Stimulated activated naive CD4-positive, alpha-beta T cell (primary cell): ENCODE measurements at places on chromosomes 6 and 20.
A peak's percentile ranks its signal among the peaks of the same experiment; 100 is the strongest.

DNA sequence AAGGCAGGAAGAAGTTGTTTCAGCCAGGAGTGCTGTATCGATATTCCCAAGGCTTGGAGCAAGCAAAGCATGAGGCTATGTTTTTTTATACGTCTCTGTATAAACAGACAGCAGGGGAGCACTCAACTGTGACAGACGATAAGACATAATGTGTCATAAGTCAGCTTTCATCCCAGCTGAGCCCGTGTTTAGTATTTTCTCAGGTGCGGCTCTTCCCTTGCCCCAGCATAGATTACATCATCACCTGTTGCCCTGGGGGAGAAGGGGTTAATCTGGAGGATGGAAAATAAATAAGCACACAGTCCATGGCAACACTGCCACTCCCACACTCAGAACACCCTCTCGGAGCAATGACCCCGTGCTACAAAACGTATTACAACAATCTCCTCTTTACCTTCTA lies 22.1 kb upstream of the KCNK5 start:
- no peak for DNase-seq

DNA sequence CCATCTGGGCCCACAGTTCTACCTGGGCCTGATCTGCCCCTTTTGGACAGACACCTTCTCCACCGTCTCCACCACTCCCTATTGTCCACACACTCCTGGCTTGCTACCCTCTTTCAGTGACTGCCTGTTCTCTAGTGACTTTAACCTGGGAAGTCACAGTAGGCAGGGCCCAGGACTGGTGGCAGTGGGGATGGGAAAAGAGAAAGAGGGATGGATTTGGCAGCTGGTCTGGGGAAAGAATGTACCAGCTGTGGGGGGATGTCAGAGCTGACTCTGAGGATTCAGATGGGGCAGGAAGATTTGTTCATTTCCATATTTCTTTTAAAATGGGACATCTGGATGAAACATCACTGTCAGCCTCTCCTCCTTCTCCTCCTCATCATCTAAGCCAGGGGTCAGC lies 85.5 kb downstream of the SULF2 start:
- DNase-seq, result no peak

- no peak for DNase-seq
Measured at GRCh38 chr20:23370274-23370673, 8.3 kb downstream of the GZF1 start.

- DNase-seq, result no peak
Measured at GRCh38 chr6:130959951-130960350, 103.1 kb downstream of the EPB41L2 start.

DNA sequence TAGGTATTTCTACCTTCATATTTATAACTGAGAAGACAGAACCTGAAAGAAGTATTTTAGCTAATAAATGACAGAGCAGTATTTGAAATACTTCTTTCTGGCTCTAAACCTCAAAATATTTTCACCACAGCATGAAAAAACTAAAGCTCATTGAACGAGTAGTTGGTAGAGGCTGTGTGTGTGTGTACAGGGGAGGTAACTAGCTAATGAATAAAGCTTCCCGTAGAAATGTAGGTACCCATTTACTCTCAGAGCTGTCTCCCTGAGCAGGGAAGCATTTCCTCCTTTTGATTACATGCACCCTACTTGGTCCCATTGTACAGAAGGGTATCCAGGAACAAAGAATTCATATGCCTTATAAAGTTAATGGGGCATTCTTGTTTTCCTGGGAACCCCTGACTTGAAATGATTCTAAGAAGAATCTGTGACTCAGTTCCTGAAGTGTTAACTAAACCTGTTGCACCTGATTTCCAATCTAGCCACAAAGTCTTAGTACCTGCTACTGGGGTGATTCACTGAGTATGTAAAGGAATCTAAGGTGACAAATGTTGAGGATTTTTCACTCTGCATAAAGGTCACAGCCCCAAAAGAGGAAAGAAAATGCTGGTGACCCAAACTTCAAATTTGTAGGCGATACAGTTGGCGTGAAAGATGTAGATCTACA lies 12.5 kb downstream of the CRYBG1 start:
- DNase-seq, result no peak

- no peak for DNase-seq
Measured at GRCh38 chr6:135647521-135647920, 150.0 kb upstream of the AHI1 start.

DNA sequence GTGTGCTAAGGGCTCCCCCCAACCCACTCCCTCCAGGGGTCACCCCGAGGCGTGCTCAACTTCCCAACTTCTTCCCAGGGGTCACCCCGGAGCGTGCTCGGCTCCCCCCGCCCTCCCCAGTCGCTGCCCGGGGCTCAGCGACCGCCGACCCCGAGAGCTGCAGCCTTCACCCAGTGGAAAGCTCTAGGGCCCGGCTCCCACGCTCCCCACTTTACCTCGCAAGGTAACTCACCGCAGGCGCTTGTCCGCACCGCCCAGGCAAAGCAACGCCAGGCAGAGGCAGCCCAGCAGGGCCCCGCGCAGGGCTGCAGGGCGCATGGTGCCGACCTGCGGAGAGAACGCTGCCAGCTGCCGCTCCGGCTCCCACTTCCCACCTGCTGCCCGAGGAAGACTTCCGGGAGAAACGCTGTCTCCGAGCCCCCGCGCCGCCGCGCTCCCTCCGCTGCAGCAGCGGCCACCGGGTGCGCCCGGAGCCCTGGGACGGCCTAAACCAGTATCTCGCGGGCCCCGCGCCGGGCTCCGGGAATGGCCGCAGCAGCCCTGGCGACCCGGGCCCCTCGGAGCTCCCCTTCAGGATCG lies 396 bp downstream of the RNASET2 start:
- DNase-seq, result no peak

GRCh38 chr20:36856691-36857635 lies 19.0 kb upstream of the TLDC2 start:
- peak; percentile 36 for DNase-seq

GRCh38 chr6:21596145-21596948 lies 2.8 kb downstream of the SOX4 start:
- peak; percentile 9 for DNase-seq

GRCh38 chr6:166005944-166006899 lies 161.4 kb downstream of the TBXT start:
- no peak for DNase-seq

DNA sequence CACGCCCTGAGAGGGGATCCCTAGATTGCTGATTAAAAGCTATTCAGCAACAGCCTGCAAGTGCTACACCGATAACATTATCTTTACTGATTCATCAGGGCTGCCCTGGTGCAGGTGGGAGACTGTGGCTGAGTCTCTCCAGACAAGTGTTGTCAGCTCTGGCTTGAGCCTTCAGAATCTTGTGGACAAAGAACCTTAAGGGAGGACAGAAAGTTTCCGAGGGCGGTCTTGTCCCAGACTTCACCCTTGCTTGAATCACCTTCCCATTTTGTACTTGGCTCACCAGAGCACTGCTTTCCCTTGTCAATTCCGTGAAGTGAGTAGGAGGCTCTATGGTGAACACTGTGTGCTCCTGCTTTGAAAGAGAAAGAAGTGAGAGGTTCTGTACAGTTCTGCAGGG lies 88.6 kb upstream of the PCSK2 start:
- DNase-seq, result no peak

- no peak for DNase-seq
Measured at GRCh38 chr20:9428292-9428607, 86.1 kb upstream of the LAMP5 start.

GRCh38 chr20:62603021-62603906 lies 39.0 kb upstream of the SLCO4A1 start:
- DNase-seq, result peak; percentile 43

GRCh38 chr6:168419569-168419968 lies 21.4 kb upstream of the SMOC2 start:
- no peak for DNase-seq

GRCh38 chr6:140076105-140076504 lies 701.7 kb upstream of the CITED2 start:
- no peak for DNase-seq

GRCh38 chr20:14902432-14903089 lies 565.1 kb upstream of the FLRT3 start:
- DNase-seq, result no peak

GRCh38 chr20:31919410-31920155 lies 32.3 kb downstream of the PDRG1 start:
- no peak for DNase-seq

- DNase-seq, result no peak
Measured at GRCh38 chr20:35988910-35989463, 20.6 kb downstream of the CNBD2 start.

DNA sequence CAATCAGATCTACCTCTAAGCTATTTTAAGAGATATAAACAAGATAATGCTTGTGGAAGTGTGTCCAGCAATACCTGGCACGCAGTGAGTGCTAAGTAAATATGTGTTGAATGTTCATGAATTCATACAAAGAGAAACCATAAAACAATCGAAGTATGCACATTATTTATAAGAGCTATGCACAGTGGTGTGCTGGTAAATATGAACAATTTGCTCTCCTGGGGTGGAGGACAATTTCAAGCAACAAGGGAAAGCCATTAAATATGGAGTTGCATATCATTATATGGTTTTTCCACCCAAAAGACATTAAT lies 526.6 kb upstream of the MARCKS start:
- DNase-seq, result no peak

DNA sequence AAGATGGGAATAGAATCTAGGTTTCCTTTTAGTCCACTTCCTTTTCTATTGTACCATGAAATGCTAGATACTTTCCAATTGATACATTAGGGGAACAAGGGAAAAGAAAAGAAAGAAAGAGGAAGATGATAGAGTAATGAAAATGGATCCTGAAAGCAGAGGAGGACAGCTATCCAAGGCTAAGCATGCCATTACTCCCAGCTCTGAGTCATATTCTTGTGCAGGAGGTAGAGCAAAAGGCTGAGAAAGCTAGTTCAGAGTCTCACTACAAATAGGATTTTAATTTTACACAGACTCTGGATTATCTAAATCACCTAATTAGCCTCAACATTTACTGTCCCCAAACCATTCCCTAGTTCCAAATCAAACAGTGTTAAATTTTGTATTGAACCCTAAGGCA lies 23.6 kb downstream of the RWDD2A start:
- no peak for DNase-seq

DNA sequence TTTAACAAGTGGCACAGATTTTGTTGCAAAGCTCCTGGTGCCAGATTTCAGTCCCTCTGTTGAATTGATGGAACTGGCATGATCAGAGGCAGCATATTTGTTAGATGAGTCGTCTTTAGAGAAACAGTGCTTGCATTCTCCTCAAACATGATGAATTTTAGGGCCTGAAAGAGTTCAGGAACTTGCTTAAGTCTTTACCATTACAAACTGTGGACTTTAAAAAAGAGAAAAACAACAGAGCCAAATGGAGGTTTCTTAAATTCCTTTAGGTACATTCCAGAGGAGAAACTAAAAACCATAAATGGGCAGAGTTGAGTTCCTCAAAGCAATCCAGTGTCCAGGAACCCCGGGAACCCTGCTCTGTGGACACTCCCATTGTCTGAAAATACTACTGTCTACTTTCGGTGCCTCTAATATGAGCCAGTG lies 2.5 kb downstream of the GTF2H5 start:
- no peak for DNase-seq

GRCh38 chr20:62336329-62336728 lies 30.8 kb downstream of the LAMA5 start:
- no peak for DNase-seq

- peak; percentile 64 for DNase-seq
Measured at GRCh38 chr6:159969204-159969912, 476 bp downstream of the IGF2R start.

- DNase-seq, result no peak
Measured at GRCh38 chr6:43608807-43609206, 20.3 kb downstream of the GTPBP2 start.

DNA sequence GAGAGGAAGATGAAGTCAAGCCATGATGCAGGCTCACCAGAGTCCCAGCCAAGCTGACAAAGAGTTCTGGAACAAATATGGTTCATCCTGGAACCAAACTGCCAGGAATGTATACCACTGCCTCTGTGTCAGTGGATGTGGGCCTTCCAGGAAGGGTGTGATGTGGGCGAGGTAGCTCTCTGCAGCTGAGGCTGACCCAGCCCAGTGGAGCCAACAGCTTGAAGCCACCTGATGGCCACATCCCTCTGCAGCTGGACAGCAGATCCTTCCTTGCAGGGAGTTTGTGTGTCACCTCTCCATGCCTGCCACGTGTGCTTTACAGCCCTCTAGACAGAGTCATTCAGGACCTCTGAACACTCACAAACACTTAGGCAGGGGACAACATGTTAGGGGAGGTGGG lies 142.0 kb upstream of the RIN2 start:
- DNase-seq, result no peak

DNA sequence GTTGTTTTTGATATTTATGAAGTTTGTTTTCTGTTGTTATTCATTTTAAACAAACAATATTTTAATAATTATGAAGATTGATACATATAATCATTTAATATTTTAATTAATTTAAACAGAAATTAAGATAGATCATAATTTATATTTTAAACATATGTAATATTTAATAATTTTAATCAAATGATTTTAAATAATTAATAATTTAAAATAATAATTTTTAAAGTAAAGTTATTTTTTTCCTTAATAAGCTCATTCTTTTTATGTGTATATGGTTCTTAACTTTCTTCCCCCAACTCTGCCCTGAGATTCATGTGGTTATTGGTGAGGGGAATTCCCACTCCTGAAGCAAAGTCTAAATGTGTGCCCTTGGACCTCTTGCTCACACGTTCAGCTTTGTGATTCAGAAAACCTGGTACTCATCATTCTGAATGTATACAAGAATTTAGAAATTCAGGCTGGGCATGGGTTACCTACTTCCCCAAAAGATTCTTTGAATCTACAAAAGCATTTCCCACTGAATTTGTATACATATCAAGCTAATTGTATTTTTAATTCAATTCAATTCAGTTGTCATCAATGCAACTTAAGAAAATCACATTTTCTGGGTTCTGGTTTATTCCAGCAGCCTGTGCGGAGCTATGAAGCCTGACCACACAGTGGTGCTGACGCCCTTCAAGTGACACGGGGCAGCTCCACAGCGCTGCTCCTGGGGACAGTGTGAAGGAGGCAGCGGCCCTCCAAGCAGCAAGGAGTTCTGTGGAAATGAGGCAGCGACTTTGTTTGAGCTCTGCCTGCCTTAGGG lies 168.9 kb upstream of the UST start:
- peak; percentile 9 for DNase-seq

- DNase-seq, result no peak
Measured at GRCh38 chr6:148596891-148597455, 149.9 kb upstream of the UST start.

DNA sequence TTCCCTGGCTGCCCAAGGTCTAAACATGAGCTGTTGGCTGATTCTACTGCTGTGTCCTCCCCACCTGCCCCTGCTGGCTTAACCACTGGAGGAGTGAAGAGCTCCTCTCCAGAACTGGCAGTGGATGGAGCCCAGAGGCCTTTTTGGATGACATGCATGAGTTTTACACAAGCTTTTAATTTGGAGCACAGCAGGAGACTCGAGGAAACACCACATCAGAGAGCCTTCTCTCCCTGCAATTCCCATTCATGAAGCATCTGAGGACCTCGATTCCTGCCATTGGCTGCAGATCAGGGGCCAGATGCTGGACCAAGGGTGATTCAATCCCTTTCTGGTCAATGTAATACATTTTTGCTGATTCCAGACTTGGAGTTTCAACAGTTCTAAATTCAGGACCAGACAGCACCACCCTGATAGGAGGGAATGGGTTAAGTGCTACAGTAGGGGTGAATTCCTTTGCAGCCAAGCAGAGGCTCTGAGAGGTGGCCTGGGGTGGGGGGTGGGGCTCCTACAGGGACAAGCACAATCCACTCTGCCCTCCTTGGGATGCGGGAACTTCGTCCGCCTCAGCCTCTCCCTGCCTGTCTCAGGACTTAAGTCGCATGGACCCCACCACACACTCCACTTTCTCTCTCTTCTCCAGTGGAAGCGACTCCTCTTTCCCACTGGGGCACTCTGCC lies 599 bp upstream of the PSORS1C1 start:
- DNase-seq, result no peak

- no peak for DNase-seq
Measured at GRCh38 chr6:128144320-128144719, 243.5 kb upstream of the THEMIS start.
